ENCODE measurements at places on chromosomes 6 and 20.

GRCh38 chr6:24194978-24195700 is 69.1 kb downstream of the NRSN1 start:
- no peak for DNase-seq

GRCh38 chr6:6635291-6635690 is 46.8 kb downstream of the LY86 start:
- DNase-seq: no peak

- DNase-seq: no peak
Measured at GRCh38 chr20:61780066-61780465, 285.6 kb downstream of the TAF4 start.

- DNase-seq: no peak
Measured at GRCh38 chr6:23016696-23017095, 447.3 kb downstream of the HDGFL1 start.

GRCh38 chr6:145042559-145042958 is 692.8 kb downstream of the EPM2A start:
- no peak for DNase-seq

DNA sequence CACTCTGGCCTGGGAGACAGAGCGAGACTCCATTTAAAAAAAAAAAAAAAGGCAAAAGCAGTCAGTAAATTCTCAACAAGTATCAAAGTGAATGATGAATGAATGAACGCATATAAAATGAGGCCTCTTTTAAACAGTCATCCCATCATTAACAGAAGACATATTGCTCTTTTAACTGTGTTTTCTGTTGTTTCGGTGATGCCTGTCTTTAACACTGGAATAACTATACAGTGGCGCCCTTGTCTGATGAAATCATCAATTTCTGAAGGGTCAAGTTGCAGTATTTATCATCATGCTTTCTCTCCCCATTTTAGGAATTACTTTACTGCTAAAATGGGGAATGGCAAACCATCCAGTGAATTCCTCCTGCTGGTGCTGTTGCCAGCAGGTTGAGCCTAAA is 45.7 kb upstream of the SNX9 start:
- no peak for DNase-seq

DNA sequence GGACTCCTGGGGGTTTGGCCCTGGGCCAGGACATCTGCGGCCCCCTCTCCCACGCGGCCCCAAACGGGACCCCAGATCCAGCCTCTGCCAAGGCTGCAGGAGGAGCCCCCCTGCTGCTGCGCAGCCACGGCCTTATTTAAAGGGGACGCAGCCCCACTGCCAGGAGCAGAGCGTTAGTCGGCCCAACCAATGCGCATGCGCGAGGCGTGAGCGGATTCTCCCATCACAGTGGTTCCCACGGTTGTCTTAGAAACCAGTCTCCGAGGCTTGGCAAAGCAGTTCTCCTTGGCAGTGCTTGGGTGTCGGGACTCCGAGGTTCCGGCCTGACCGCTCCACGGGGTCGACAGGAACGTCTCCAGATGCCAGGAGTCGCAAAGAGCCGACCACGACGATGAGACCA is 288.3 kb upstream of the ZNF337 start:
- peak; percentile 53 for DNase-seq

DNA sequence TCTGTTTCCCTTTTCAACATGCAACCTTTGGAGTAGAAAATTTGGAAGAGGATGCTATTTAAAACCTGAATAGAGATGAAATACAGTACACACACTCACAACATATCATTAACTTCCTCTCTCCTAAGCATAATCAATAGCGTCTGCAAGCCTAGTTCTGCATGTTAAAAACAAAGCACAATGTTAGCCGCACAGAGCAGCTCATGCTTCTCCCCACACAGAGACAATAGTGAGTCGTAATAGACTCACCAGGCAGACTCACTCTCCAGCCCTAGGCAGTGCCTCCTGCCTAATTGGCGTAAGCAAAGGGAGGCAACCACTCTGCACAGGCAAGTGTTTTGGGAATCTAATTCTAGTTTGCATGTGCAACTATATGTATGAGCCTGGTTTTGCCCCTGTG is 45.8 kb upstream of the ARID1B start:
- DNase-seq: no peak

DNA sequence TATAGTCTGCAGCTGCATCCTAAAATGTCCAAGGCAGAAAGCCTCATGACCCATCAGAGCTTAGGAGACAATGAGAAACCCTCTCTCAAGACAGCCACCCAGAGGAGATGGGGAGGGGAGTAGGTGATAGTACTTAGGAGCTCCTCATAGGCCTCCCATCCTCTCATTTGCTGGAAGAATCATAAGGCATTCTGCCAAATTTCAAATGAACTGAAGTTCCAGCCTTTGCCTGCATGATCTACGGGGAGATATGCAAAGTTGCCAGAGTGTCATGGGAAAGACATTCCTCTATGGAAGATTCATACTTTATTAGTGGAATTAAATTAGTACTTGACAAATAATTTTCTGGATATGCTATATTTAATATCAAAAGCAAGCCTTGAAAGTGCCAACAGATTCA is 194.1 kb upstream of the GJE1 start:
- no peak for DNase-seq

DNA sequence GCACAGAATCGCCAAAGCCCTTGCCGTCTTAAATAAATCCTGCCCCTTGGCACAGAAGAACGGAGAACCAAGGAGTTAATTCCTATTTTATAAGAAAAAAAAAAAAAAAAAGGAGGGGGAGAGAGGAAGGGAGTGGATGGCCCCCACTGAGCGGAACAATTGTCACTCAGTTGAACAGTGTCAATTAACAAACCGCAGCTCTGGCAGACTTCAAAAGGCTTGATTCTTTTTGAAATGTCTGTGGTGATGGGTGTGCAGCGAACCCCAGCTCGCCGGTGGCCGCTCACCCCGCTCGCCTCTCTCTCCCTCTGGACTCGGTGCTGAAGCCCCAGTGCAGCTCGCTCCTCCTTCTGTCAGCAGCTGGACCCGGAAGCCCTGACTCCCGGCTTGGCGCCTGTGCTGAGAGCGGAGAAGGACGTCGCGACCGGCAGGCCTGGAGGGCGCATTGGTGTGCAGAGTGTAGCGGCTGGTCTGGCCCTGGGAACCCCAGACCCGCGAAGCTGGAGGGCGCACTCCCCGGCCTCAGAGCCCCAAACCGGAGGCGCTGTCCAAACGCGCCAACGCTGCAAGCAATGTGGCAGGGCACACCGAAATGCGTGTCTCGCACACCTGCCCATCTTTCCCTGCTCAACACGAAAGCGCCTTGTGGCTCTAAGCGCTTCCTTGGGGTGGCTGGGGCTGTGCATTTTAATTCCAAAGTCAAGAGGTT is 3.4 kb downstream of the LINC00237 start:
- DNase-seq: no peak

GRCh38 chr6:40285996-40286395 is 301.2 kb downstream of the LRFN2 start:
- no peak for DNase-seq

- DNase-seq: no peak
Measured at GRCh38 chr20:37201827-37202162, 22.4 kb upstream of the MROH8 start.

DNA sequence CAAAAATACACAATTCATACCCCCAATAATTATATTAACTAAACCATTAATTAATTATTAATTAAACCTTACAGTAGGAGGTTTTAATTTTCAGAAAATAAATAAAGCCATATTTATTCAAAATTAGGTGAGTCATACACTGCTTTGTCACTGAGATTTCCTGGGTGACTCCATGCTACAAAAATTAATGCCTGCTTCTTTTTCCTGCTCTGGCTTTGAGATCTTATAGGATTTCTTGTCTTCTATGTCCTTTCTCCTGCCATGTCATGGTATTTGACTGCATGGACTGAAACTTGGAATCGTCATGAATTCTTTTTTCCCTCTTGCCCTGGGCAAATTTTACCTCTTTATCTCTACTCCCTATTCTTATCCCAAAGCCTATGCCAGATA is 133.2 kb downstream of the PHACTR1 start:
- DNase-seq: no peak

GRCh38 chr20:6053064-6053775 is 640 bp downstream of the LRRN4 start:
- DNase-seq: no peak

GRCh38 chr6:13496513-13497190 is 9.3 kb upstream of the GFOD1 start:
- no peak for DNase-seq

- no peak for DNase-seq
Measured at GRCh38 chr6:63634630-63635029, 972 bp upstream of the PHF3 start.

DNA sequence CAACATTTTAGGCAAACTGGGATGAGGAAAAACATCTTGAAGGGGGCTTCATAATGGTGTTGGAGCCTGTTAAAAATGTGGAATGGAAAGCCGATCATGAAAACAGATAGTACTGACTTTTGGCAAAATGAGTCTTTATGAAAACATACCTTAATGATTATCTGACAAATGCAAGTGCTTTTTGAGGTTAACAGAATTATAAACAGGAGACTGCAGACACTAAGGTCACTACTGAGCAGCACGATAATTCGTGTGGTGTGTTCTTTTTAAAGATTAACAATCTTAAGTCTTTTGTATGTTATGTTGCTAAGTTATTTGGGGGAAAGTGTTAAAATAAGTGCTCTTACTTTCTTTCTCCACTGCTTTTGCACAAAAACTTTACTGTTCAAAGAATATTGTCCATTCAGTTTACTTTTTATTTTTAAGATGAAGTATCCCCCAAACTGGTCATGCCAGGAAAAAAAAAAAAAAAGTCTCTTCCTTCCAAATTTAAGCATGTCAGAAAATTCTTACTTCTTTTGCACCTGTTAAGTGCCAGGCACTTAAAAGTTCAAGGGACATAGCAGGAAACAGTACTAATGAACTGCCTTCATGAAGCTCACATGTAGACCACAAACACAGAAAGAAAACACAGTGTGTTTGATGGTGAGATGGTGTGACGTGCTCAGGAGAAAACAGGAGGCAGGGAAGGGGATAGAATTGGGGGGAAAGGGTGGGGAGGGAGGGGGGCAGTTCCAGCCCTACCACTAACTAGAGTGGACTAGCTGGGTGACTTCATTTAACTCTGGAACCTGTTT is 73.2 kb downstream of the CDYL start:
- no peak for DNase-seq

DNA sequence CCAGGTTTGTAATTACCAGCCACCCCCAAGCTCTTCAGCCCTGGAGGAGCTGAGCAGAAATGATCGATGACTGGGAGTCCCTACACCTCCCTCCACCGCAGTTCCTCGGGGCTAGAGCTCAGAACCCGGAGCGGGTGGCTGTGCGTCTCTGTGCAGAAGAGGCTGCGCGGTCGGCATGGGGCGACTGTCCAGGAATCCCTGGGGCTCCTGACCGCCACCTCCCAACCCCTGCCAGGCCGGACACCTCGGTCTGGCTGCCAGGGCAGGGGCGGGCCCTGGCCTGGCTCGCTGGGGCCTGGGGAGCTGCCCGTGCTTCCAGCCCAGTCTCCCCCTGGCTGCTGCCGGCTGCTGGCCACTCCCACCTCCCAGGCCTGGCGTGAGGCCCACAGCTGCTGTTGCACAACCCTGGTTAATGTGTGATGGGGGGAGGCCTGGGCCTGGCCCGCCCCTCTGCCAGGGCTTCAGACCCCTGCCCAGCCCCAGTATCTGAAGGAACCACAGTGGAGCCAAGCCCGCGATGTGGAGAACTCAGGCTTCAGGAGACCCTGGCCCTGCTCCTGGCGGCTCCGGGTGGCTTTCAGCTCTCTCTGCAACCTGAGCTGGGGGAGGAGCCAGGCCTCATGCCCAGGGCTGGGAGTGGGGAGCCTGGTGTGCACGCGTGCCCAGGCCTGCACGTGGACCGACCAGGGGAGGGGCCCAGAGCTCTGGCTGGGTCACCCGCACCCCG is 1.2 kb downstream of the SLC2A4RG start:
- DNase-seq: no peak

GRCh38 chr6:164039954-164040375 is 625.4 kb downstream of the QKI start:
- DNase-seq: no peak

- DNase-seq: no peak
Measured at GRCh38 chr20:19176470-19177052, 35.9 kb upstream of the SLC24A3 start.

- no peak for DNase-seq
Measured at GRCh38 chr6:44264154-44265006, 971 bp downstream of the NFKBIE start.

DNA sequence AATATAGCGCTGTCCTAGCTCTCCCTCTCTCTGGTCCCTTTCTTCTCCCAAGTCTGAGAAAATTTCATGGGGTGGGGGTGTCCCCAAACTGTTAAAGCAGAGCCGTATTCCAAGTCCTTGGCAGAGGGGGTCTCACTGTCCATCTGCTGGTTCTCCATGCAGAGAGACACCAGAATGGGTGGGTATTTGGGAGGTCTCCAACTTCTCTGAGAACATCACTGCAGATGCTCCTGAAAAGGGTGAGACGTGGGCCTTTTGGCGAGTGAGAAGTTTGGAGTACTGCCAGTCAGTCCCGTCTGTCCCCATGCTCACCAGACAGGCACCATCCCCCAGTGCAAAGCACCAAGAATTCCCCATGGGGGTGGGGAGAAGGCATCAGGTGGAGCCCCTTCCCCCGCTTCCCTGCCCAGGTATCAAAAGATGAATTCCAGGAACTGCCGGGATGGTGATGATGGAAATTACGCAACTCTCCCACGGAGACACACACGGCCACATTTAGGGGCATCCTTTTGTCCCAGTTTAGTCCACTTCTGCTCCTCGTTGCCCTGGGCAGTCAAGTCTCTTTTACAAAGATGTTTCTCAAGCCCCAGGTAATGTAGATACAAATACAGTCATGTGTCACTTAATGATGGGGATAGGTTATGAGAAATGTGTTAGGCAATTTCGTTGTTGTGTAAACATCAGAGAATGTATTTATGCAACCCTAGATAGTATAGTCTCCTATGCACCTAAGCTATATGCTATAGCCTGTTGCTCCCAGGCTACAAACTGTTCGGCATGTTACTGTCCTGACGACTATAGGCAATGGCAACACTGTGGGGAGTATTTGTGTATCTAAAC is 73.4 kb upstream of the SRSF6 start:
- DNase-seq: no peak

GRCh38 chr6:102038964-102039363 is 645.5 kb downstream of the GRIK2 start:
- no peak for DNase-seq

DNA sequence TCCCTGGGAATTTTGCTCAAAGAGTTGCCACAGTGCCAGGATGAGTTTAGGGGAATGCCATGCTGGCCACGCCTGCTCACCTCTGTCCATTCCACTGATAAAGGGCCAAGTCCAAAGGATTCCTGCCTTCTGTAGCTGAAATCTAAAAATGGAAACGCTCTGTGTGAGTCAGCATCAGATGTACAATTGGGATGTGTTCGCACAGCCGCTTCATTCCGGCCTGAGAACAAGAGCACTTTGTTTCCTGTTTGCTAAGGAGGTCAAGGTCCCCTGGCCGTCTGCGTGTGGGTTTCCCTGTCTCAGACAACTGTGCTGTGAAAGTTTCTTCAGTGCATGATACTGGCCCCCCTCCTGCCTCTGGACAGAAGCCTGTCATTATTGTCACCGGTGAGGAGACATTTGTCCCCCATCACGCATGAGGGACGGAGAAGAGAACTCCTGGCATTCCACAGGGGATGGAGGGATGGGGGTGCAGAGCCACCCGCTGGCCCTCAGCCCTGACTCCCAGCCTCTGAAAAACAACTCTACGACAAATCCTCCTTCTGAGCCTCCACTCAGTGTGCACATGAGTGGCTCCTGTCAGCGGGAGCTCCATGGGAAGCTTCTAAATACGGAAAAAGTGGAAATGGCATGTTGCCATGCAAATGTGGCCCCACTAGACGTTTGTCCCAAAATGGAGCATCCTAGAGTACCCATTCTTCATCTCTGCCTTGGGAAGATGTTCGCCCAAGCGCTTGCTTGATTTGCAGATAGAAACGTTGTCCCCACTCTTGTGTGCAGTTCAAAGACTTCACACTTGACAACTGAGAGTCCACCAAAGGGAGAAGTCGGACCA is 143.5 kb upstream of the AFDN start:
- no peak for DNase-seq
